ENCODE measurements at places on chromosomes 6 and 20.
A peak's percentile ranks its signal among the peaks of the same experiment; 100 is the strongest.

DNA sequence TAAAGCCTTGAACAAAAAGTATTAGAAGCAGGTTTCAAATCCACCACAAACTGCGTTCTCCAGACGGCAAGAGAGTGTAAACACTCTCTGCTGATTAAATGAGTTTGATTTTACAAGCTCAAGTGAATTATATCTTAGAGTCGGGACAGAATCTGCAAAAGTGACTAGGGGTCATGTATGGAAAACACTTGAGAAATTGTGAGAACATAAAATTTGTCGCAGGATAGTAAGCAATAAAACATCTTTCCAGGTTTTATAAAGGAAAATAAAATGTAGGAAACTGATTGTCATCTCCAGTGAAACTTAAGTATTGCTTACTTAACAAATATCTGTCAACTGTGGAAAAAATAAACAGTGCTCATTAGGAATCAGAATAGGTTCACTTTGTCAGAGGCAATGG, 374.2 kb downstream of the ARHGAP18 start:
- no peak for DNase-seq

GRCh38 chr6:162289972-162290371, 437.6 kb downstream of the PRKN start:
- no peak for DNase-seq

DNA sequence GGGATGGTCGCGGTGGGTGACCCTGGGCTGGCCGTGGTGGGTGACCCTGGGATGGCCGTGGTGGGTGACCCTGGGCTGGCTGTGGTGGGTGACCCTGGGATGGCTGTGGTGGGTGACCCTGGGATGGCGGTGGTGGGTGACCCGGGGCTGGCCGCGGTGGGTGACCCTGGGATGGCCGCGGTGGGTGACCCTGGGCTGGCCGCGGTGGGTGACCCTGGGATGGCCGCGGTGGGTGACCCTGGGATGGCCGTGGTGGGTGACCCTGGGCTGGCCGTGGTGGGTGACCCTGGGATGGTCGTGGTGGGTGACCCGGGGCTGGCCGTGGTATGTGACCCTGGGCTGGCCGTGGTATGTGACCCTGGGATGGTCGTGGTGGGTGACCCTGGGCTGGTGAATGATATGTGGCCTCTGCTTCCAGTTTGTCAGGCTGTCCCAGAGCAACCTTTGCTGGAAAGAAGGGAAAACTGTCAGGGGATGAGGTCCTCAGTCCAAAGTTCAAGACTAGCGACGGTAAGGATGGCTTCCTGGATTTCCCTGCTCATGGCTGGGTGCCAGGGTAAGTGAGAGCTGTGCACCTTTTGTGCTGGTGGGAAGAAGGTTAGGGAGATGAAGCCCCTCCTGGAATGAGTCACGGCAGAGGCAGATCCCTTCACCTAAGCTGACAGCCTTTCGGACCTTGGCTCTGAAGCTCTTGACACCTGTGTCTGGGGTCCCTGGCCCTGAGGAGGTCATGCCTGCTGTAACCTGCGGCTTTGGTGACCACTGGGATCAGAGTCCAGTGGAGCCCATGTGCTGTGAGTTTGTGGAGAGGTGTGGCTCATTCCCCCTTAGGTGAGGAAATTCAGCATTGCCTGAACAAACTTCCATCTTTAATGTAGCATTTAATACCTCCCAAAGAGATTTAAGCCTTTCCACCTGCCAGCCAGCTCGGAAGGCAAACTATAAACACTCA, 19.1 kb upstream of the PCMTD2 start:
- DNase-seq = no peak

GRCh38 chr6:135014353-135014832, 40.2 kb downstream of the HBS1L start:
- no peak for DNase-seq

DNA sequence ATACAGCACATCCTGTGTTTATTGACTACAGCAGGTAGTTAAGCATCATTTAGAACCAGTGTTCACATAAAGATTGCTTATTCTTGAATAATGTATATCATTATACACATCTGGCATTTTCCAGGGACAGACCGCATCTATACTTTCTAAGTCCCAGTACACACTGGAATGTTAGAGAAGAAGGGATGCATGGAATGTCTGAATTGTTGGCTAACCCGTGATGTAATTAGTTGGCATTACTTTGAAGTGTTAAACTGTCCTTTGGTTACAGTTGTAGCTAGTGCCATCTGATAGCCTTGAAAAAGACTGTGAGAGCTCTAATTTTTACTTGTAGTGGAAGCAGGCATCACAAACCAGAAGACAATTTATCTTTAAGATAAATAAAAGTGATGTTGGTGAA, 29.8 kb upstream of the MCHR2 start:
- DNase-seq = no peak

- DNase-seq = no peak
These were observed 1.3 kb upstream of the ARHGAP18 start for GRCh38 chr6:129711271-129711631.

DNA sequence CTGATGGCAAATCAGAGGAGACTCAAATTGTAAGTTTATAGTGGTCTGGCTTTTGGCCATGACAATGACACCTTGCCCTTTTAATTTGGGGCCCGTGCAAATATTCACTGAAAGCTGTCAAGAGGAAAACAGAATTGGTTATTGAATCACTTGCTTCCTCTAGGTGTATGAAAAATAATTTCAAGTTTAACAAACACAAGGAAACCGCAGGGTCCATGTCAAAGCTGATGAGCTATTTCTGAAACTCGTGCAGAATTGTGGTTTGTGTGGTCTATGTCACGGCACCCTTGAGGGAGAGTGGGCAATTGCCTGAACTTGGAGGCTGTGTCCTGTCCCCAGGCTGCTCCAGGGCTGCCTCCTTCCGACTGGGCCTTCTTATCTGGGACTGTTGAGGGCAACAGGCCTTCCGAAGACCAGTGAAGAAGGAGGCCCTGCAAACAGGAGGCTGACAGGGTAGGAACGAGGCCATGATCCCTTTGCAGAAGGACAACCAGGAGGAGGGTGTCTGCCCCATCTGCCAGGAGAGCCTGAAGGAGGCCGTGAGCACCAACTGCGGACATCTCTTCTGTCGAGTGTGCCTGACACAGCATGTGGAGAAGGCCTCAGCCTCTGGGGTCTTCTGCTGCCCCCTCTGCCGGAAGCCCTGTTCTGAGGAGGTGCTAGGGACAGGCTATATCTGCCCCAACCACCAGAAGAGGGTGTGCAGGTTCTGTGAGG, 788 bp downstream of the TRIM40 start:
- no peak for DNase-seq

GRCh38 chr20:32207626-32208498, at the start of the genes PLAGL2 and POFUT1:
Gene PLAGL2 (minus strand): TSS chr20:32207743. CDS start chr20:32202178, 5,565 bp downstream.
Gene POFUT1 (plus strand): TSS chr20:32207880. CDS start chr20:32207942, 62 bp downstream.
- peak; percentile 20 for DNase-seq

- no peak for DNase-seq
These were observed 29.4 kb downstream of the TRPC4AP start for GRCh38 chr20:35063168-35063567.

DNA sequence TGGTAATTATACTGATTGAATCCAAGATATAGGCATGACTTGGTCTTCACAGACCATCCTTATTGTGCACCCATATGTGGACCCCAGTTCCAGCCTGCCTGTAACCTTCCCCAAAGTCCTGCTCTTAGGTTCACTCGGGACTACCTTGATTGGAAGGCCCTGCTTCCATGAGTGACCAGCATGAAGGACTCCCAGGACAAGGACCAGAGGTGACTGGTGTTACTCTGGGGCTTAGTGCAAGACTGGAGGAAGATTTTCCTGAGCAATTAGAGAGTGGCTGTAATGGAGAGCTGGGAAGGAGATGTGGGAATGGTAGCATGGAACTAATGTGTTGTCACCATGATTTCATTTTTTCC, 15.1 kb downstream of the BRD2 start:
- no peak for DNase-seq

- DNase-seq = no peak
These were observed 14.3 kb upstream of the ZC3H12D start for GRCh38 chr6:149499066-149499465.

DNA sequence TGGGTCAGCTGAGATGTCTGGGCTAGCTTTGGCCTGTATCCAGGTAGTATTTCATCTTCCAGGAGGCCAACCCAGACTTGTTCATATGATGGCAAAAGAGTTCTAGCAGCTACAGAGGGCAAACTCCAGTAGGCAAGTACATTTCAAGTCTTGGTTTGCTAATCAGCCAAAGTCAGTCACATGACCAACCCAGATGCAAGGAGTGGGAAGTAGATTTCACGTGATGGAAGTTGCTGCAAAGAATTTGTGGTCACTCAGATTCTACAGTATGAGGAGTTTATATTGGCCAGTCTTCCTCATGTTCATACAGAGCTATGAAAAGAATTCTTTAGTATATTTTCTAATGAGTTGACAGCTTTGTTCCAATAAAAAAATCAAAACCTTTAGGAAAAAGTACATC, 101.8 kb downstream of the PHACTR1 start:
- no peak for DNase-seq

DNA sequence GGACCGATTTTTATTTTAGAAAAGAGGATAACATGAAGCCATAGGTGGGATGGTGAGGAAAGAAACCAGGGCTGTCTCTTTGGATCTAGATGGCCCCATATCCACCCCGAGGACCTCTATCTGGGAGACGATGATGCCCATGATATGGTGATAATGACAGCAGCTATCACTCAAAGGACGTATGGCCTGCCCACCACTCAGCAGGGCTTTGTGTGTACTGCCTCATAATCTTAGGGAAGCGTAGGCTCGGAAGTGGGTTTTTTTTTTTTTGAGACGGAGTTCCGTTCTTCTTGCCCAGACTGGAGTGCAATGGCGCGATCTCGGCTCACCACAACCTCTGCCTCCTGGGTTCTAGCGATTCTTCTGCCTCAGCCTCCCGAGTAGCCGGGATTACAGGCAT, 8.2 kb upstream of the TAF8 start:
- no peak for DNase-seq

DNA sequence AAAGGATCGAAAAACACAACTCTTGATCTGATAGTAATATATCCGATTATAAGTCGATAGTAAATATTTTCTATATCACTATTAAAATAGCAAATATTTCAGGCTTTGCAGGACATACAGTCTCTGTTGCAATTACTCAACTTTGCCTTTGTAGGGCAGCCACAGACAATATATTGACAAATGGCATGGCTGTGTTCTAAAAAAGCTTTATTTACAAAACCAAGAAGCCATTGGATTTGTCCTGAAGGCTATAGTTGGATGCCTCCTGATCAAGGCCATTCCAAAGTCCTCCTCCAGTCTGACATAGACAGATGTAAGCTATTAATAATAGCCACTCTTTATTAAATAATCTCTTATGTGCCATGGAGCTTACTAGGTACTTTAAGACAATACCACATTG, 5.9 kb downstream of the OCSTAMP start:
- DNase-seq = no peak
